ENCODE measurements at places on chromosomes 7 and 10.
A peak's percentile ranks its signal among the peaks of the same experiment; 100 is the strongest.

- no peak for DNase-seq
Measured at GRCh38 chr10:3869036-3869435, 84.0 kb upstream of the KLF6 start.

DNA sequence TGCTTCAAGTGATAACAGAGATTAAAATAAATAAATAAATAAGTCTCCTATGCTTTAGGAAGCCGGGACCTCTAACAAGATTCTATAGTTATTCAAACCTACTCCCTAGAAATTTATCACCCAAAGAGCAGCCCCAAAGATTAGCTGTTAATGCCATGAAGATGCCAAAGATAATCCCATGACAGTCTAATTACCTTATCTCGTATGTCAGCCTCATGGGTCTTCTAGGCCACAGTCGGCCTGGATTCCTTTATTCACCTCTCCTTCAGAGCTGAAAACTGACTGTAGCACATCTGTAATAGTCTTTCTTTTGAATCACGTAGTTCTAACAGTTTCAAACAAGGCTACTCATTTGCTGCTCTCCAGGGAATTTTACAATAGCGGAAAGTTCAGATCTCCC is 24.2 kb downstream of the COL1A2 start:
- DNase-seq, result no peak

DNA sequence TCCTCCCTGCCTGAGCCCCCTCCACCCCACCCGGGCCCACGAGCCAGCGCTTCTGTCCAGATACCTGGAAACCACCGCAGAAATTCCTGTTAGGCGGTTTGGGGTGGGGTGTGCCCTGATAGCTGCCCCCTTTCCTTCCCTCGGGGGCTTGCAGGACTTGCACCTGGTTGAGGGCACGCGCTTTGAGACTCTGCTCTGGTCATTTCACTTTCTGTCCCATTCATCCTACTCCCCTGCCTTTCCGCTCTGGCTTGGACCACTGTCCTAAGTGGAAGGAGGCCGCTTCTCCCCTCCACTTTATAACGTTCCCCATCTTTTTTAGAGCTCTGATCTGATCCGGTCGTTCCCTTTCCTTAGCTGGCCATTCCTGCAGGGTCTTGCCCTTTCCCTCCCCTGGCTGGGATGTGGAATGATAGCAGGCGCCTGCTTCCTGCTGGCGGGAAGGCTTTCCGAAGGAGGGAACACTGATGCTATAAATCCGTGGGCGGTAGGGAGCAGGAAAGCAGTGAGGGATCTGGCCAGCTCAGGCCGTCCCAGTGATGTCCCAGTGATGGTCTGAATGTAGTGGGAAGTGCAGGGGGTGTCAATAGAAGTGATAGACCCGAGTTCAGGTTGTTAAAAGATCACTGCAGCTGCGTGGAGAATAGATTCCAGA is 852 bp upstream of the PRKAR1B start:
- no peak for DNase-seq

- no peak for DNase-seq
Measured at GRCh38 chr10:129041916-129042315, 425.1 kb upstream of the MGMT start.

DNA sequence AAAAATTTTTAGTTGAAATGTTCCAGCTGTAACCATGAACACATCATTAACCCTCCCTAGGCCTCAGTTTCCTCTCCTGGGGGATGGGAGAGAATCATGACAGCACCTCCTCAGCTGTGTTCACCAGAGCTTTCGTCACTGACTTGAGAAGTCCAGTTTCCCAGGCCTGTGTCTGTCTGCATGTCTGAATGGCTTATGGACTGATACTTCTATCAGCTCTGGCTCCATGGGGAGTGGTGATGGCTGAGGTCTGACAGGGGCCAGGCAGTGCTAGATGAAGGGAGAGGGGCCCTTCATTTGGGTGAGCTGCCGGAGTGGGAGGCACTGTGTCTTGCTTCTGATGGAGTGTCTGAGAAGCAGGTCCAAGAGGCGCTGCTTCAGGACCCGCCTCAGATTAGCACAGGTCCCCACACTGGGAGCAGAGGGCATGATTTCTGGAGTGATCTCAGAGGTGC is 192.9 kb downstream of the PTPN20 start:
- no peak for DNase-seq

DNA sequence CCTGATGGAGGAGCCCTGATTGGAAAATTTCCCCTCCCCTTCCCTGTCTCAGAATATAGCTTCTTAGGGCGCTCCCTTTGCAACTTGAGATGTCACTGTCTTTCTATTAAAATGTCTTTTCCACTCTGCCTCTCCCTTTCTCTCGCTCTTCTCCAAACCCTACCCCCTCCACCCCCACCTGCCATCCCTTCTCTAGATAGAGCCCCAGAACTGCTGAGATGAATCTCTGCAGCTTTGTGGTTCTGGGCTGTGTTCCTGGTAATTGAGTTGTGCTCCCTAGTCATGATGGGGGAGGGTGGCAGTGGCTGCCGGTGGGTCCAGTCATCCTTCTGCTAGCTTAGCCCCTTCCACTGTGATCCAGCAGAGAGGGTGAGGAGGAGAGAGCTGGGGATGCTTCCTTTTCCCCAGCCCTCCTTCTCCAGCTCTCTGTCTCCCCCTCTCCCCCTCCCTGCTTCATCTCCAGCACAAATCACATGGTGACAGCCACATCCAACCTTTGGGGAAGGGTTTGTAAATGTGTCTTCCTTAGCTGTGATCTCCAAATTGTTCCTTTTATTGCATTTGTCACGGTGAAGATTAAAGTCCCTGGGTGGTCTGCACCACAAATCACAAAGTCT is 50.8 kb upstream of the BTRC start:
- DNase-seq, result no peak

GRCh38 chr7:132430861-132431822 is 145.1 kb downstream of the PLXNA4 start:
- DNase-seq, result no peak

DNA sequence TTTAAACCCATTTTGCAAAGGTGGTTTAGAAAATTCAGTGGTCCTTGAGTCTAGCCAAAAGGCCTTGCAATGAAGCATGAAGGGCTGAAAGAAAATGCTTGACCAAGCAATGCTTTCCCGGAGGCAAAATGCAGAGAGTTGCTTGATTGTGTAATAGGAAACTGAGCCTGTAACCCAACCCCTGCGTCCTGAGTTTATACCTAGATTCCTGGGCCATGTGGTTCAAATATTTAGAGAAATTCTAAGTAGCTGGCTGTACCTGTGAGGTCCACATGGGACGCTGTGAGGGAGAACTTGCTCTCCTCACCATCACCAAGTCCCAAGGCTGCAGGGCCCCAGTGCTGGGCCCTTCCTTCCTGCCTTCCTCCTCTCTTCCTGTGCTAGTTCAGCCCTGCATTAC is 45.7 kb downstream of the CXCL12 start:
- no peak for DNase-seq

- DNase-seq, result no peak
Measured at GRCh38 chr7:51316262-51316665, 345 bp downstream of the COBL start.

GRCh38 chr7:42671627-42672026 is 240.2 kb downstream of the C7orf25 start:
- no peak for DNase-seq

GRCh38 chr10:11757821-11758463 is 15.8 kb downstream of the ECHDC3 start:
- peak; percentile 41 for DNase-seq

DNA sequence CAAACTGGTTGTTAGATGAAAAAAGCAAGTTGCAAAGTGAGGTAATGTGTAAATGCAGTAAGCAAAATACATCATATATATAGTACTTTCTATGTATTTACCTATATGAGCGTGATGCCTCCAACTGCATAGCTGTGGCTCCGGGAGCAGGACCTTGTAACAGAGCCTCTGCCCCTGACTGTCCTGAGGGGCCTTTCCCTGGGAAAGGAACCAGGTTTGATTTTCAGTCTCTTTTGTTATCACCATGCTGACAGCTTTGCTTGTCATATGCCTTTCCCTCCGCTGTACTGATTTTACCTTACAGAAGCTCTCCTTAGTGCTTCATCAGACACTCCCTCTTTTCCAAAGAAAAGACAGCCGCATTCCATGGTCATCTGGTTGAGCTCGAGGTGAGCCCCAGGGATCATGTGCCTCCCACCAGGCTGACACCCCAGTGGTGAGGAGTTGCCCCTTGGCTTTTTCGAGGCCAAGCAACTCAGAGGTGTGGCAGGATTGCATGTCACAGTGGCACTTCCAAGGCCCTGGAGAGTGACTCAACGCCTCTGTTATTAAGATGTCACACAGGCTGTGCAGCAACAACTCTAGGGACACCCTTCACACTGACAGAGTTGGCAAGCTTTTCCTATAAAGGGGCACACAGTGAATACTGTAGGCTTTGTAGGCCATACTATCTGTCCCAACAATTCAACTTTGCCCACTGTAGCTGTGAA is 78.9 kb downstream of the ALOX5 start:
- DNase-seq, result no peak

GRCh38 chr10:55233090-55233489 is 432.1 kb upstream of the PCDH15 start:
- DNase-seq, result no peak

DNA sequence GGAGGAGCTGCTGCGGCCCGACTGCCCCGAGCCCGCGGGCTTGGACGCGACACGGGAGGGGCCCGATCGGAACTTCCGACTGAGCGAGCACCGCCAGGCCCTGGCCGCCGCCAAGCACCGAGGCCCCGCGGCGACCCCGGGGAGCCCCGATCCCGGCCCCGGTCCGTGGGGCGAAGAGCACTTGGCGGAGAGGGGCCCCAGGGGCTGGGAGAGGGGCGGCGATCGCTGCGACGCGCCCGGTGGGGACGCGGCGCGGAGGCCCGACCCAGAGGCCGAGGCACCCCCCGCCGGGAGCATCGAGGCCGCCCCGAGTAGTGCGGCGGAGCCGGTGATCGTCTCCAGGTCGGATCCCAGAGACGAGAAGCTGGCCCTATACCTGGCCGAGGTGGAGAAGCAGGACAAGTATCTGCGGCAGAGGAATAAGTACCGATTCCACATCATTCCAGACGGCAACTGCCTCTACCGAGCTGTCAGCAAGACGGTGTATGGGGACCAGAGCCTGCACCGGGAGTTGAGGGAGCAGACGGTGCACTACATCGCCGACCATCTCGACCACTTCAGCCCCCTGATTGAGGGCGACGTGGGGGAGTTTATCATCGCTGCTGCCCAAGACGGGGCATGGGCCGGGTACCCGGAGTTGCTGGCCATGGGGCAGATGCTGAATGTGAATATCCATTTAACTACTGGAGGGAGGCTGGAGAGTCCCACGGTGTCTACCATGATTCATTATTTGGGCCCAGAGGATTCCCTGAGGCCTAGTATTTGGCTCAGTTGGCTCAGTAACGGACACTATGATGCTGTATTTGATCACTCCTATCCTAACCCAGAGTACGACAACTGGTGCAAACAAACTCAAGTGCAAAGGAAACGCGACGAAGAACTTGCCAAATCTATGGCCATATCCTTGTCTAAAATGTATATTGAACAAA is 1.4 kb downstream of the OTUD1 start:
- DNase-seq, result no peak

GRCh38 chr10:74704629-74705357 is 121.6 kb upstream of the KAT6B start:
- peak; percentile 43 for DNase-seq

DNA sequence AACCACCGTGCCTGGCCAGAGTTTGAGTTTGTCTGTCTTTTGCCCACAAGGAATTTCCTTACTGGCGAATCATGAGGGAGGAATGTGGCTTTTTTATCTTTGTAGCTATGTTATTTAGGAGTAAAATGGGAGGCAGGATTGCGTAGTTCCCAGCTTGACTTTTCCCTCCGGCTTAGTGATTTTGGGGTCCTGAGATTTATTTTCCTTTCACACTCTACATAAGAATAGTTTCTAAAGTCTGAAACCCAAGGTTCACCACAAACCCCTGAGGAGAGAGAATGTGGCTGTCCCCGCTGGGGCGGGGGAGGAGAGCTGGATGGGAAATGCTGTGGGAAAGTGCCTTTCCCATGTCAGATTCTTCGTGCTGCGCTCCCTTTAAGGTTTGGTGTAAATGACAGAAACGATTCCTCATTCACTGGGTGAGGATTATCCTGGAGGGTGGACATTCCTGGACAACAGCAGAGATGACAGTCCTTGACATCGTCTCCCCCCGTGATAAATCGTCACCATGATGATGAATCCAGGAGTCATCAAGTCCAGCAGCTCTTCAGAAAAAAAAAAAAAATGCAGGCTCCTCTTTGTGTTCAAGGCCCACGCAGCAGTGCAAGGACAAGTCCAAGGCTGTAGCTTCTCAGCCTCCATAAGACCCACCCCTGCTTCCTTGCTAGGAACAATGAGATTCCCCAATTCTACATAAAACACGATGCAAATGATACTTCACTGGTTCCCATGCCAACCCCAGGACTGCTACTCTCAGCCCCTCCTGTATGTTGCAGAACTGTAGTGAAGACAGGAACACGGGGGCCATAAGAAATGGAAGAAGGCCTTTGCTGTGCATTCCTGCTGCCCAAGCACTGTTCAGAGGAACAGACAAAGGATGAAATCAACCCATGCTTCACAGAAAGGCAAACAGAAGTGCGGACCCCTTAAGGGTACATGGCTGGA is 233.1 kb downstream of the CCDC3 start:
- DNase-seq, result no peak

- DNase-seq, result no peak
Measured at GRCh38 chr10:131107970-131108369, 203.6 kb downstream of the TCERG1L start.

GRCh38 chr10:94225589-94225988 is 137.2 kb downstream of the NOC3L start:
- no peak for DNase-seq
